ENCODE measurements at places on chromosomes 3 and 15.
A peak's percentile ranks its signal among the peaks of the same experiment; 100 is the strongest.

DNA sequence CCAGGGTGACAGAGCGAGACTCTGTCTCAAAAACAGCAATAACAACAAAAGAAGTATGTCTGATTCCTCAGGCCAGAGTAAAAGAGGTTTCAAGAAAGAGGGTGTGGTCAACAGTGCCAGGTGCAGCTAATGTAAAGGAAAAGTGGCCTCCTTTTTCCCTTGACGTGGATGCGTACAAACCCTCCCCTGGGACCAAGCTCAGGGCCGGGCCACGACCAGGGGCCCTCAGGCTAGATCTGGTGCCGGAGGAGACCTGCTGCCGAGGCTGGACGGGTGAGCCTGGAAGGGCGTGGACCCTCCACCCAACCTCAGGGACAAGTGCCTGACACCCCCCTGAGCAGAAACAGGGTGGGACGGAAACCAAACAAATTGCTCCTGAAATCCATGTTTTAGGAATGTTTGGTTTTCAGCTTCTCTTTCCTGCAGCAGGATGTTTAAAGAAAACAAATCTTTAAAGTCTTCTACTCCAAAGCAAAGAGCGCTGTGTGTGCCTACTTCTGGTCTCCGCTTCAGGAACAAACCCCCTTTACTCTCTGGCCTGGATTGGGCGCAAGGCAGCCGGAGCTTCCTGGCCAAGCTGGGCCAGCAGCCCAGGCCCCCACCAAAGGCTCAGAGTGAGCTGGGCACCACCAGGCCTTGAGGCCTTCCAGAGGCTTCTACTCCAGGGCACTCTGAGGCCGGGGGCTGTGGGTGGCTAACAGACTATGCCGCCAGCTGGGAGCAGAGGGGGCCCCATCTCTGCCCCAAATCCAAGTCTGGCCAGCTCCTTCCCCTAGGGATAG lies 21.4 kb downstream of the ZDHHC19 start:
- no peak for DNase-seq

DNA sequence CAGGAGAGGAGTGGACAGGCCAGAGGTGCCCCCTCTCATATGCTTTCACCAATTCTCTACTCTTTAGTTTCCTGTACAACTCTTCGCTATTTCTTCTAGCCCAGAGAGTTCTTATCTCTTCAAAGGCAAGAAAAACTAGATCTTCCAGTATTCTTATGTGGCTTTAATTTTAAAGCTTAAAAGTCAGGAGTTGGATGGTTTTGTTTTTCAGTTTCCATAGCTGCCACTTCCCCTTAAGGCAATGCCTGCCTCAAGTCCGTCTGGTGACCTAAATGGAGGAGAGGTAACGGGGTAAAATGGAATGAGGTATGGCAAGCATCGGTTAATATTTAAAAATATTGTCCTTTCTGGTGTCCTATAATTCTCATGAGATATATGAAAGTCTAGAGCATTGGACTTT lies 11.4 kb upstream of the VGLL3 start:
- no peak for DNase-seq

- no peak for DNase-seq
These were observed 26.5 kb downstream of the PLA1A start for GRCh38 chr3:119624002-119624720.

- DNase-seq: no peak
These were observed 7.2 kb upstream of the VPS8 start for GRCh38 chr3:184804801-184805200.

- DNase-seq: no peak
These were observed 14.1 kb downstream of the IL17RD start for GRCh38 chr3:57151021-57151449.

GRCh38 chr3:194489736-194490612 lies 3.2 kb upstream of the ATP13A3 start:
- peak; percentile 26 for DNase-seq

- DNase-seq: no peak
These were observed 233.2 kb upstream of the TPM1 start for GRCh38 chr15:62809115-62809967.

Measured in stimulated activated CD4-positive, alpha-beta T cell treated with anti-CD3 and anti-CD28 coated beads, TNF-alpha, amount 100 ng/mL, for 24 hours (primary cell).